ENCODE measurements at places on chromosomes 4 and X. TPM values are rescaled to one million over a fixed set of nuclear protein-coding genes. Genes with fewer than 3 reads are reported as not detected.

The ETFDH gene
- 24.3 TPM for total RNA-seq

The SYN1 gene
- 0.40 TPM for total RNA-seq

The POF1B gene
- total RNA-seq = 0.35 TPM

The FLNA gene
- total RNA-seq = 1,571 TPM

The CASK gene
- 32.7 TPM for total RNA-seq

The TMPRSS11B gene
- total RNA-seq = not detected

- no peak overlapping the region for H3K27ac ChIP-seq
- DNase-seq = no peak
- no peak overlapping the region for H3K4me3 ChIP-seq
- peaks cover 17% of the 10 kb centered on the region for H3K4me1 ChIP-seq
- H3K27me3 ChIP-seq = no peaks in the 10 kb centered on the region
- peaks cover 3% of the 10 kb centered on the region for H3K36me3 ChIP-seq
These were observed 92.0 kb downstream of the PDGFRA start for GRCh38 chr4:54320826-54321685.

GRCh38 chr4:19583827-19584569, 667.7 kb upstream of the SLIT2 start:
- H3K36me3 ChIP-seq = no peaks in the 10 kb centered on the region
- no peak for DNase-seq
- no peak overlapping the region for H3K4me3 ChIP-seq
- H3K27me3 ChIP-seq = no peaks in the 10 kb centered on the region

DNA sequence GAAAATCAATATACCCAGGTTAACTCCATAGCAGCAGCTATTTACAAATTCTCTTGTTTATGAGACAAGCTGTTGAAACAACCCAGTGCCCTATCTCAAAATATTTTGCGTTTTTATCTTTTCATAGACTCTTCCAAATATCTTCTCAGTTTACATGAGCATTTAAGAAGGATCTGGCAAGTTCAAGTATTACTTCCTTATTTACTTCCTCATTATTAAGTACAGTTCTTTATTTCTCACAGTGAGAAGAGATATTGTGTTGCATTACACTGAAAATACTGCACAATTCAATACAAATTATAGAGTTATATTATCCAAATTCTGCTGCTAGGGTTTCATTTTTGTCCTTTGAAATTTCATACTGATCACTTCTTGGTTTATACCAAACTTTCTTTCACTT, 43.6 kb upstream of the UCP1 start:
- no peaks in the 10 kb centered on the region for H3K4me1 ChIP-seq
- DNase-seq = no peak
- no peak overlapping the region for H3K4me3 ChIP-seq
- H3K27ac ChIP-seq = no peak overlapping the region

- H3K27me3 ChIP-seq = peaks cover 12% of the 10 kb centered on the region
- no peak overlapping the region for H3K4me3 ChIP-seq
- no peak overlapping the region for H3K27ac ChIP-seq
- no peak for DNase-seq
- H3K4me1 ChIP-seq = no peaks in the 10 kb centered on the region
These were observed 38.7 kb upstream of the DCLK2 start for GRCh38 chr4:150039274-150040127.

GRCh38 chr4:158599765-158600498, 71.8 kb downstream of the C4orf46 start:
- H3K27ac ChIP-seq = no peak overlapping the region
- H3K4me1 ChIP-seq = no peaks in the 10 kb centered on the region
- H3K27me3 ChIP-seq = peaks cover 25% of the 10 kb centered on the region
- DNase-seq = no peak
- no peak overlapping the region for H3K4me3 ChIP-seq

DNA sequence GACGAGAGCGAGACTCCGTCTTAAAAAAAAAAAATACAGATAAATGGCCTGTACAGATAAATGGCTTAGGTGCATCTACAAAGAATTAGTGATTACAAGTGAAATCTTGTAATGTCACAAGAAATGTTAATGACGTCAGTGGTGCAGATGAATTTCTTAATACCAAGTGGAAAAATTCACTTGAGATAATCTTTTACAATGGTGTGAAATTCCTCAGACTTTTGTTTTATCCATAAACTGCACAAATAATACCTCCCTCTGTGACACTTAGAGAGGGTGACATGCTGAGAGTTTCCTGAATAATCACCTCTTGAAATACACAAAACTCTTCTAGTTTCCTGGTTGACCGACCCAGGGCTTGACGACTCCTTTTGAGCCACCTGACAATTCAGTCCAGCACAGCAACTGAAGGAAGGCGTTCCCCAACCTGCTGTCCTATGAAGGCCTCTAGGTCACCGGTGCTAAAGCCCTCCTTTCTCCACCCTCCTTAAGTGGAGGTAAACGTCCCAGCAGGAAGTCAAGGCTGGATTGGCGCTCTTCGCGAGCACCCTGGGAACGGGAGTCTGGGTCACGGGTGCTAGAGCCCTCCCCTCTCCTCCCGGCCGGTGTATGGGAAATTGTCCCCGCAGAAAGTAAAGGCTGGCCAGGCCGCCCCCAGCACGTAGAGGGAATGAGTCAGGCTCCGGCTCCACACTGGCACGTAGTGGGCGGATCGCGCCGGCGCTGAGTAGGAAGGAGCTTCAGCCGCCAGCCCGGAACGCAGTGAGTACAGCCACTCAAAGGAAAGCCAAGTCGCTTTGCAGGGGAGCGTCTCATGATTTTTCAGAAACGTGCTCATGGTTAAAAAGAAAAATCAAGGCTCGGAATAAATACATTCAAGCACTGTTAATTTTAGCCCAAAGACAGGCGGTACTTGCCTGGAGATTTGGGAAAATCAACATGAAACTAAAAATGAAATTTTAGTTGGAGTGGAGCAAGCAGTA, at the start of gene TMEM144:
TMEM144 (plus strand) TSS at position 662 of the 983 bp plus-strand sequence. CDS start 2,182 bp downstream, outside the sequence.
- peak; percentile 48 for DNase-seq
- peaks cover 13% of the 10 kb centered on the region for H3K4me1 ChIP-seq
- no peak within 1 kb of the TSS for H3K27ac ChIP-seq
- H3K36me3 ChIP-seq = no peaks in the 10 kb centered on the region

GRCh38 chrX:140087875-140088274, 122.6 kb upstream of the CXorf66 start:
- no peak overlapping the region for H3K4me3 ChIP-seq
- H3K4me1 ChIP-seq = peaks cover 3% of the 10 kb centered on the region
- DNase-seq = no peak

- H3K27ac ChIP-seq = no peak overlapping the region
- no peaks in the 10 kb centered on the region for H3K4me1 ChIP-seq
- H3K36me3 ChIP-seq = no peaks in the 10 kb centered on the region
- no peak overlapping the region for H3K4me3 ChIP-seq
These were observed 123.2 kb upstream of the IGFBP7 start for GRCh38 chr4:57233386-57233785.

GRCh38 chr4:16596267-16596666, 302.2 kb downstream of the LDB2 start:
- no peak overlapping the region for H3K4me3 ChIP-seq
- no peaks in the 10 kb centered on the region for H3K4me1 ChIP-seq
- no peaks in the 10 kb centered on the region for H3K36me3 ChIP-seq
- DNase-seq = no peak

GRCh38 chr4:156291317-156291716, 337.7 kb upstream of the CTSO start:
- H3K36me3 ChIP-seq = no peaks in the 10 kb centered on the region
- H3K27ac ChIP-seq = no peak overlapping the region
- no peak for DNase-seq
- no peak overlapping the region for H3K4me3 ChIP-seq

- H3K36me3 ChIP-seq = peaks cover 20% of the 10 kb centered on the region
- H3K4me1 ChIP-seq = peaks cover 19% of the 10 kb centered on the region
- peak overlapping the region; percentile 79 for H3K4me3 ChIP-seq
- no peak for DNase-seq
- H3K27me3 ChIP-seq = peaks cover 9% of the 10 kb centered on the region
These were observed 823 bp upstream of the MAN2B2 start for GRCh38 chr4:6573986-6574746.

DNA sequence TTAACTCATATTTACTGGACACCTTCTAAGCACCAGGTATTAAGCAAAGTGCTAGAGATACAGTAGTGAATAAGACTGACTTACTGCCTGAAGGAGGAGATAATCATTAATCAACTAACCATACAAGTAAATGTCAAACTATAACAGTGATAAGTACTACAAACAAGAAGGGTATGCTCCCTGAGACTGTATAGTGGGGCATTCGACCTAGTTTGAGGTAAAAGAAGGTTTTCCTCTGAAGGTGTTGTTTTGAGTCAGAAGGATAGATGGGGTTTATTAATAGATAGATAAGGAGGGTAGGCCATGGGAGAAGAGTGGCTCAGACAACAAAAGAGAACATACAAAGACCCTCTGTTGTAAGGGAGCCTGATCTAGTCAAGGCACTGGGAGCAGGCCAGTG, 105.4 kb downstream of the DDIT4L start:
- no peak for DNase-seq
- H3K27me3 ChIP-seq = no peaks in the 10 kb centered on the region
- H3K4me1 ChIP-seq = peaks cover 8% of the 10 kb centered on the region
- no peak overlapping the region for H3K4me3 ChIP-seq
- H3K36me3 ChIP-seq = peaks cover 7% of the 10 kb centered on the region

- H3K27me3 ChIP-seq = no peaks in the 10 kb centered on the region
- DNase-seq = no peak
- no peaks in the 10 kb centered on the region for H3K4me1 ChIP-seq
These were observed 1587.9 kb upstream of the ADGRL3 start for GRCh38 chr4:59612235-59612634.

Data from activated CD4-positive, alpha-beta memory T cell treated with anti-CD3 and anti-CD28 coated beads, Interleukin-2, amount 10 ng/mL, durations not matched to agents 7 days and 5 days (primary cell).